Activated CD8-positive, alpha-beta memory T cell treated with anti-CD3 and anti-CD28 coated beads for 4 hours (primary cell): ENCODE measurements at places on chromosomes 12 and 14.

- DNase-seq = no peak
Observed at GRCh38 chr12:9049520-9050133, 60.3 kb downstream of the KLRG1 start.

DNA sequence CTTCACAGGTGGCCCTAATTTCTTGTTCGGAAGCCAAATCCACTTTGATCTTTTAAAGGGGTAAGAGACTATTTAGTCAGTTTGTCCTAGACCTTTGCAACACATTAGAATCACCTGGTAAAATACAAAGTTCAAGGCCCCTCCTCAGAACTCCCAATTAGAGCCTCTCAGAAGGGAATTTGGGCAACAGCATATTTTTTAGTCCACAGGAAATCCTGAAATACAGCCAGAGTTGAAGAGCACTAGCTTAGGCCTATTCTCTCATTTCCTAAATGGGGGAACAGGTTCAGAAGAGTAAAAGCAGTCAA, 151.3 kb upstream of the FSCB start:
- DNase-seq = no peak

DNA sequence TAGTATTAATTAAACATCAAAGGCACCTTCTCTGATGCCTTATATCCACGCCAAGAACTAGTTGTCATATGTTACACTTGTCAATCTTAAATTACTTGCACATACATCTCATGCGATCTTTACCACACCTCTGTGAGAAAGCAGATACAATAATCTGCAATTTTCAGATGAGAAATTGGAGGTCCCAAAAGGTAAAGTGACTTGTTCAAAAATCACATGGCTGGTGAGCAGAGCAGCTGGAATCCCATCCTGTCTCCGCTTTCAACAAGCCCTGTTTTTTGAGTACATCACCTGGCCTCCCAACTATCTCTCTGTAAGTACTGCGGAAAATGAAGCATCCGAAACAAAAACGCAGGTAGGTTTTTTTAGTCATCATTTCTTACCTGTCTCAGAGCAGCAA, 203.4 kb upstream of the FOXN3 start:
- DNase-seq = no peak

GRCh38 chr12:46675736-46676135, 150.1 kb downstream of the SLC38A4 start:
- no peak for DNase-seq

GRCh38 chr14:85380881-85381280, 149.1 kb upstream of the FLRT2 start:
- no peak for DNase-seq

GRCh38 chr12:98425859-98426258, 89.5 kb upstream of the TMPO start:
- DNase-seq = no peak

DNA sequence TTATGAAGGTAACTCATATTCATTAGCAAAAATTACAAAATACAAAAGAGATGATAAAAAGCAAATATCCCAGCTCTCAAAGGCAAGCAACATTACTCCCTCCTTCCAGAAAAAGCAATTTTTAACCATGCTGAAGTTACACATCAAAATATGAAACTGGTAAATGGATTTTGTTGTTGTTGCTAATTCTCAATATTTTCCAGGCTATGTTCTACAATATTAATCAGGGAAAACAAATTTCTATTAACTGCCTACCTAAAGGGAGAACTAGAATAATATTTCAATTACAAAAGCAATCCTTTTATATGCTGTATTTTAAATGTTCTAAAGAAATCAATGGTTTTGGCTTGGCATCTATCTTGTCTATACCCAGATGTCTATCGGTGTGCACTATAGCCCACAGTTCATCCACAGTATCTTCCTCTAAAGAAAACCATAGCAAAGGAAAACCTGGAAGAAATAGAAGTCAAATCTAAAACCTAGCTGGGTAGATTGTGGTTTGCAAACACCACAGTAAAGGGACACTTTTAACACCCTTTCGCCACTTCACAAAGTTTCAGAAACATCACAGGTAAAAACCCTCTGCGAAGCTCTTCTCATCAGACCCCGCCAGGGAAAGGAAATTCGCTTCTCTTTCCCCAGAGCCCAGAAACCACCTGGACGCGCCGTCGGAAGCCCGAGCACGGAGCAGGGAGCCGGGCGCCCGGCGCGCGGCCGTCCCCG, 32.0 kb downstream of the TC2N start:
- DNase-seq = no peak

GRCh38 chr14:64501411-64502171, 2.0 kb downstream of the ZBTB25 start:
- DNase-seq = no peak

- DNase-seq = no peak
Observed at GRCh38 chr12:3117144-3117581, 40.0 kb downstream of the TSPAN9 start.

DNA sequence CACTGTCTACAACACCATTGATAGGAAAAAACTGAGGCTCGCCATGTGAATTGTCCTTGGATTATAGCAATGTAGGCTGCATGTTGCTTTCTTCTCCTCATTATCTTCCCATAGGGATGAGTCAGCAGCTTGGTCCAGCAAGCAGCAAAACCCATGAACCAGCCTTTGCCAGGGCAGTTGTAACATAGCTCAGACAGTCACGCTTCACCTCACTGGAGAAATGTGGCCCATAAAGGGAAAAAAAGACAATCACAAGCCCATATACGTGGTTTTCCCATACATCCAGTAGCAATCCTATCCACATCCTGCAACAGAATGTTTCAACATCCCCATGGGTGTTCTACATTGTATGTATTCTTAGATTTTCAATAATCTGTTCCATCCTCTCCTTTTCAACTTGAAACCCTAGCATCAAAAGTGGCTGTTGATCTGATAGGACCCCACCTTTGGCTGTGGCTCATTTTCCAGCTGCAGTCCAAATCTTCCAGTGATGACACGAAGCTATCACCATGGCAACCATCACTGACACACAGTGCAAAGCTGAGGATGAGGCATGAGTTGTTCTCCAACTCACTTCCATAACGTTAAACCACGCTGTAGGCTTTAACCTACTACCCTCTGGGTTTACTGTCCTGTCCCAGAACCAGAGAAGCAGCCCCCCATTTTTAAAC, 34.0 kb downstream of the GRIN2B start:
- no peak for DNase-seq

DNA sequence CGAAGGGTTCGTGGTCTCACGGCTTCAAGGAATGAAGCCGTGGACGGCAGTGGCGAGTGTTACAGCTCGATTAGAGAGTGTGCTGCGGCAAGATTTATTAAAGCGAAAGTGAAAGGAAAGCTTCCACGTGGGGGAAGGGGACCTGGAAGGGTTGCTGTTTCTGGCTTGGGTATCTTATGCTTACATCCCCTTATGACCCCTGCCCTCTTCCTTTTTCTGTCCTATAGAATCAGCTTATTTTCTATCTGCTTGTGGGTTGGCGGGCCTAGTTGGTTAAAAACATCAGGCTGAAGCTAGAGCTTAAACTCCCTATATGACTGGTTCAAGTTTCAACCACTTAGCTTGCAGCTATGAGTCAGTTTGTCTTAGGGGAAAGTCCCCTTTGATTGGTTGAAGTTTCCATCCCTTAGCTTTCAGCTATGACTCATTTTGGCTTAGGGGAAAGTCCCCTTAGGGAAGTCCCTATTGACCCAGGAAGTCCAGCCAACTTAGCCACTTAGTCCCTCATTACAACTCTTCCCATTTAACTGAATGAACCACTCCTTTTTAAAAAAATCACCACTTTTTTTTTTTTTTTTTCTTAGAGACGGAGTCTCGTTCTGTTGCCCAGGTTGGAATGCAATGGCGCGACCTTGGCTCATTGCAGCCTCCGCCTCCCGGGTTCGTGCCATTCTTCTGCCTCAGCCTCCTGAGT, 1494.7 kb upstream of the TMEM132C start:
- DNase-seq = no peak

DNA sequence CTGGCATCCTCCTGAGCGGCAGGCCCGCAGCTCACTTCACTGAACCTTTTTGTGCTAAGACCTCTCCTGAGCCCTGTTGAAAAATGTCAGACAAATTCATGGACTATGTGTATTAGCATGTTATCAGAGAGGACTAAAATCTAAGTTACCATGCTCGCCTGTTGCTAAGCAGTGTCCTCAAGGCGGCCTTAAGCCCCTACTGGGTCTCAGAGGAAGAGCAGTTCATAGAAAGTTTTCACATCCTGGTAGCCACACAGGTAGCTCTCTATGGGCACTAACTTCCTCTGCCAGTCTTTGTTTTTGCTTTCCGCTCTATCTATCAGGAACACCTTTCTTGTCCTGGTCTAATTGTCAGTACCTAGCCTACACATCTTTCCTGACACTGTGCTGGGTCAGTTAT, 306.6 kb upstream of the MIS18BP1 start:
- no peak for DNase-seq

DNA sequence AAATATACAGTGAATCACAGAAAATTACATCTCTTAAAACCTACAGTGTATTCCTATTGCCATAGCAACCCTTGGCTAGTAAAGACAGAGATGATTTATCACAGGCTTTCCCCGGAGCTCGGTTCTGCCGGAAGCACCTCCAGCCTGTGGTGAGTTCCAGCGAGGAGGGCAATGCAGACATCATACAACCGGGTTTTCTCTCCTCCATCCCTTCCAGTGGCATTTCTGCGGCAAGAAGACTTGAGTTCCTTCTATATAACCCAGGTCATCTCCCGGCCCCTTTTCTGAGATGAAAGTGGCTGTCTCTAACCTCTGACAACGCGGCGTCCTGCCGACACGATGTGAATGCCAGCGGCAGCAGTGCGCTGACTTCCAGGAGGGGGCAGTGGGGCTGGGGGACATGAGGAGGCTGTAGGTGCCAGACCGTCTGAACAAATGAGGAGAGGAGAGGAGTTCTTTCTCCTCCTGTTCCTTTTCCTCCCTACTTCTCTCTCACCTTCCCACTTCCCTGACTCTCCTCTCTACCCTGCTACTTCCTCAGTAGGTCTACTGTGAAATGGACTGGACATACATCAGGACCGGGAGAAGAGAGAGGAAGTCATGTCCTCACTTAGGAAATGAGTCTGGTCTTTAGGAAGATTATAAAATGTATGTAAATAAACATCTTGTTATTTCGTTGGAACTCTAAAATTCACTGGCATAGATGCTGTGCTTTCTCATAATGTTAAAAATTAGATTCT, 68.6 kb upstream of the MAX start:
- no peak for DNase-seq

- DNase-seq = no peak
Observed at GRCh38 chr12:99147130-99147529, 500.4 kb upstream of the GARIN6 start.

DNA sequence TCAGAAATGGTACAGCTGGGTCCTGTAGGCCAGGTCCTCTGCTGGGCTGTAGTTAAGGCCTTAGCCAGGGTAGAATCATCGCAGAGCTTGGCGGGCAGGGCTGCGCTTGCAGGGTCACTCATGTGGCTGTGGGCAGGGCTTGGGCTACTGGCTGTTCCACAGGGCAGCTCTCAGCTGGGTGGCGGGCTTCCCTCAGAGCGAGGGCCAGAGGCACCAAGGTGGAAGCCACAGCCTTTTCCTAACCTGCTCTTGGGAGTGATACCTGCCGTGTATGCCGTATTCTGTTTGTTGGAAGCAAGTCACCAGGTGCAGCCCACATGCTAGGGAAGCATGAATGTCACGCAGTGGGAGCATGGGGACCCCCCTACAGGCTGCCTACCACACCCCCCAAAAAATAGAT, 69.8 kb upstream of the RIN3 start:
- DNase-seq = no peak

- DNase-seq = no peak
Observed at GRCh38 chr12:20189767-20190166, 178.6 kb upstream of the PDE3A start.

GRCh38 chr12:65074932-65075331, 46.2 kb downstream of the WIF1 start:
- no peak for DNase-seq

- DNase-seq = no peak
Observed at GRCh38 chr12:19437996-19438395, 1.3 kb upstream of the AEBP2 start.

DNA sequence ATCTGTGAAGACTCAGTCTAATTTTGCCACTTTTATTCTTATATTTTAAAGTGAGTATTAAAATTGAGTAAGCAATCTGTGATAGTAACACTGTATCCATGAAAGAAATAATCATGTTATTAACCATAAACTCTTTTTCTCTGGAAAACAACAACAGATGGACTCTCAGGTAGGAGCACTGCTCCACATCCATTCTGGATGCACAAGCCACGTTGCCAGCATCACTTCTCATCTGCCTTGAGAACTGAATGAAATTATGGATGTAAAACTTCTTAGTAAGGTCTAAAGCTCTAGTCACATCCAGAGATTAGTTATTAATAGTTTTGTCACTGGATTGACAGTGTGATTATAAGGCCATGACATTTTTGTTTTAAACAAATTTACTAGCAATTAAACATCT, 489.1 kb upstream of the SYT1 start:
- no peak for DNase-seq

DNA sequence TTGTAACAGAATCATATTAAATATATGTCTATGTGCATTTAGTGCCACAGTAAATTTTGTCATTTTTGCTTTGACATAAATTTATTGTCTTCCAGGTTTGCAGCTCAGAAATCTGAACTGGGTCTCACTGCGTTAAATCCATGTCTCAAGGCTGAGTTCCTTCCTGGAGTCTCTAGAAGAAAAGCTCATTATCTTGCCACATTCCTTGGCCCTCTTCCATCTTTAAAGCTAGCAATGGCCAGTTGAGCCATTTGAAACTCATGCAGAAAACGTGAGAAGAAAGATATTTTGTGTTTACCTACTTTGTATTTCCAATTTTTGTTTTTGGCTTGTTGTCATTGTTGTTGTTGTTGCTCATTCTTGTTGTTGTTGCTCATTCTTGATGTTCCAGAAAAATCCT, 10.7 kb downstream of the PRH1 start:
- DNase-seq = no peak

GRCh38 chr12:42508913-42509460, 80.6 kb downstream of the PRICKLE1 start:
- DNase-seq = no peak

- DNase-seq = no peak
Observed at GRCh38 chr12:72082986-72083820, 144.6 kb downstream of the TPH2 start.

GRCh38 chr12:9390761-9391160, 182.6 kb upstream of the PZP start:
- DNase-seq = no peak

DNA sequence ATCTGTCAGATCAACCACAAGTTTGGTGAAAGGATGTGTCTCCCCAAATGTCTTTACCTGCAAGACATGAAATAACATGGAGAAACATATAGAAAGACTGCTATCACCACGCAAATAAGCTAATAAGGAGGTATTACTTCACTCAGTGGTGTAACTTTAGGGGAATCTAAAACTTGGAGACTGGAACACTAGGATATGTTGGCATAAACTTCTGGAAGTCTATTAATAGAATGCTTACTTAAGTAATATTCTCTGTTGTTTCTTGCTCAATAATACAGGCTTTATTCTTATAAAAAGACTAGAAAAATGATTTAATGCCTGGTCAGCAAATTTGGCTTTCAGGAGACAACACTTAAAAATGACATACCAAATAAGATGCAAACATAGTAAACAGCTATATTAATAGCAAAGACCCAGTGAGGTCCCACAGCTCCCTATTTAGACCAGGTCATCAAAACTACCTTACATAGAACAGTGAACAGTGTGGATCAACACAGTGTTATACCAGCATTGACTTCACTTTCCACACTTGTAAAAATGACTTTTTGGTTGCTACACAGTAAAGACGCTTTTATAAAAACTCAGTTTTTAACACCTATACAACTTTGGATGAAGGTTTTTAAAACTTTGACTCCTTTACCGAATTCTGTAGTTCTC, 18.9 kb upstream of the HAL start:
- no peak for DNase-seq
